ENCODE measurements at places on chromosomes 6 and 20.

DNA sequence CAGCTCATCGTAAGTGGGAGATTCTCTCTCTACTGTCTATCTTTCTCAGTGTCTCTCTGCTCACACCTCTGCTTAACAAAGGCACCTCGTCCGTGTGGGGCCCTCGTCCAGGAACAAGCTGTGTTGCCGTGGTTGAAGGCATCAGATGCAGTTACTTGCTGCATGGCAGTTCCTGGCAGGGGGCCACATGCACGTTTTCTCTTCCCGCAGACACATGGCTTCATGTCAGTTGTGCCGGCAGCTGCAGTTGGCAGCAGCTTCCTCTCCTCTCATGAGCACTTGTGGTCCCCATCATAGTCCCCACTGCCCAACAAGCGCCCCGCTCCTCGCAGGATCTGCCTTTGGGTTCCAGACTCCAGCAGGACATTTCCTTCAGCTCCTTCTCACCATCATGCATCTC lies 7.1 kb upstream of the AFDN start:
- no peak for DNase-seq

- no peak for DNase-seq
Observed at GRCh38 chr6:88808381-88808780, 155.0 kb downstream of the RNGTT start.

- DNase-seq: no peak
Observed at GRCh38 chr20:14848806-14849205, 511.4 kb upstream of the FLRT3 start.

DNA sequence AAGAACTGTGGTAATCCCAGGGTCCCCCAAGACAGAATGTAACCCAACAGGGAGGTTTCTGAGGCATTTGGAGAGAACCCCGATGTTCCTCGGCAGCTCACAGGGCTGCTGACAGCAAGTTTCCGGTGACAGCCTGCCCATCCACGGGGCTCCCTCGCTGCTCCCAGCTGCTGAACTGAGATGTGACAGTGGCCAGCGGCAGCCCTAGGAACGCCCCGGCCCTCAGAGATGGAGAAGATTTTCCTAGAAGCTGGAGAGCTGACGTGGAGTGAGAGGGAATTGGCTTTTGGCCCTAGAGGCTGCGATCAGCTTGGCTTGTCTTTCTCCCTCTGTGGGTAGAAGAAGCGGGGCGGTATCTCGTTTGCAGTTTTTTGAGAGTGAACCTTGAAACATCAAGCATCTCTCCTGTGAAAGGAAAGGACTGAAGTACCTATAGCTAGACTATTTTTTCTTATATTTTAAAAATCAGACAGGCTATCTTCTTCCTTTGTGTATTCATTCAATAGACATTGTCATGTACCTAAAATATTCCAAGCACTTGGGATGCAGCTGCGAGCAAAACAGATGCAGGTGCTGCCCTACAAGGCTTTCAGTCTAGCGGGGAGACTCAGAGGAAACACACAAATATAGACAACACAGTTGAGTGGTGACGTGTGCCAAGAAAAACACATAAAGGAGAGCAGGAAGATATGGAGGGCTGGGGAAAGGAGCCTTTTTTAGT lies 28.4 kb upstream of the NFATC2 start:
- DNase-seq: no peak

GRCh38 chr6:117399924-117400323 lies 25.8 kb downstream of the ROS1 start:
- DNase-seq: no peak

Measured in activated naive CD4-positive, alpha-beta T cell treated with Interleukin-2 at 50 U/mL for 16 hours (primary cell).